A549 treated with GW870086 at 1 μM for 4 hours (cell line): ENCODE measurements at places on chromosomes 1 and 21. TPM values are rescaled to one million over a fixed set of nuclear protein-coding genes. Genes with fewer than 3 reads are reported as not detected.

Gene BEND5
- total RNA-seq = not detected in 5 replicates

Gene CGN
- 2.6 to 3.3 TPM (median 2.9 TPM) in 5 replicates for total RNA-seq

Gene HSD3B2
- total RNA-seq = not detected in 5 replicates

Gene MEX3A
- 0.98 to 2.3 TPM (median 1.8 TPM) in 5 replicates for total RNA-seq

Gene UBAP2L
- 96.4 to 106 TPM (median 98.5 TPM) in 5 replicates for total RNA-seq

Gene GABPB2
- total RNA-seq = 2.9 to 3.5 TPM (median 3.0 TPM) in 5 replicates

Gene ZBTB8B
- 0.02 TPM in 1 of 5 replicates, not detected in the others for total RNA-seq

Gene DYNLT5
- total RNA-seq = not detected in 5 replicates
